Muscle of back (tissue), 13 donors: ENCODE measurements at places on chromosomes 12 and 14.

- DNase-seq: no peak
Measured at GRCh38 chr14:70005281-70005805, 126.1 kb downstream of the SMOC1 start.

DNA sequence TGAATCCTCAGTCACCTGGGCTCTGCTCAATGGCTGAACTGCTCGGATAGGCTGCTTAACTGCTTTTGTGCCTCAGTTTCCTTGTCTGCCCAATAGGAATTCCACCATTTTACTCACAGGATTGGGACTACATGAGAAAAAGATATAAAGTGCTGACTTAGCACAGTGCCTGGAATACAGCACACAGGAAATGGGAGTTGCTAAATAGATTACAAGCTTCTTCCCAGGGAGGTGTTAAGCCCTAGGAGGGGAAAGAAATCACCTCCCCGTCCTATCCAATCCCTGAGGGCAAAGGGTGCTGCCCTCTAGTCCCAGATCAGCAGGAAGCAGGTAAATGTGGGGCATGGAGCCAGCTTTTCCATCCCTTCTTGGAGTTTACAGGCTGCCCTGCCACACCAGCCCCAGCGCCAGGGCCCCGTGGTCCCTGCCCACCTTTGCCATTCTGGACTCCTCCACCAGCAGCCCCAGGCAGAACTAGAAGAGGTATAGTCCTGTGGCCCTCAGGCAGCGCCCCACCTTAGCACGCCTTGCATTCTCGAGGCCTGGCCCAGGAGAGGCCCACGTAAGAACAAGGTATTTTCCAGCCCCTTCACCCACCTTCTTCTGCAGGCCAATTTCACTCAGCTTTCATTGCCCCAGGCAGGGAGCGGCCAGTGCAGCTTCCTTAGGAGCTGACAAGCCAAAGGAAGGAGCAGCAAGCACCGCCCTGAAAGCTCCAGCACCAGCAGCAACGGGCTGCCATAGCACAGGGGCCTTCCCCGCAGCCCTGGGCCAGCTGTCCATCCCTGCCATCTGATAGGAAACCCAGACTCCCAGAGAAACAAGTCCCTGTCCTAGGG lies 28.8 kb upstream of the RPLP0 start:
- no peak for DNase-seq

DNA sequence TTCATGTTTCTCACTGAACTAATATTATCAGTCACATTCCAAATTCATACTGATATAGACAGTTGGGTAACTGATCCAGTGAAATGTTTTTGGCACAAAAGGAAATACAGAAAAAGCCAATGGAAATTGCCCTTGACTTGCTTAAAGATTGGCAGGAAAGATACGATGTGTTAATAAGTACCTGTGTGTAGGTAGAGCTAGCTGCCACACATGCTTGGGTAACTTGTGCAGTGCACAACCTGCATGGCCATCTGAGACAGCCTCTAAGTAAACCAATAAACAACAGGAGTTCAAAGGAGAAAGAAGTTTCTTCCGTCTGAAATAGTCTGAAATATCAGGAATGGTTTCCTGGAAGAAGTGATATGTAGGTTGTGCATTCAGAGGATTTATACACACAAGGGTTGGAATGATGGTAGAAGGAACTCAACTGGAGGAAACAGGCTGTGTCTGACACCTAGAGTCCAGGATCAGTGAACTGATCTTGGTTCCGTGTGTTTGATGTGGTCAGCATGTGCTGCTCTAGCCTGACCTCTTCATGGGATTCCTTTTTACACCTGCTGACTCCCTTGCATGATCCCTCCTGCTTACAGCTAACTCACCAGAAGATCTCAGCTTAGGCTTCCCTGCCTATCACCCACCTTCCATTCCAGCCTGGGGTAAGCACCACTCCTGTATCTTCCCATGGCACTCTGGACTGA lies 81.4 kb upstream of the KRR1 start:
- no peak for DNase-seq

DNA sequence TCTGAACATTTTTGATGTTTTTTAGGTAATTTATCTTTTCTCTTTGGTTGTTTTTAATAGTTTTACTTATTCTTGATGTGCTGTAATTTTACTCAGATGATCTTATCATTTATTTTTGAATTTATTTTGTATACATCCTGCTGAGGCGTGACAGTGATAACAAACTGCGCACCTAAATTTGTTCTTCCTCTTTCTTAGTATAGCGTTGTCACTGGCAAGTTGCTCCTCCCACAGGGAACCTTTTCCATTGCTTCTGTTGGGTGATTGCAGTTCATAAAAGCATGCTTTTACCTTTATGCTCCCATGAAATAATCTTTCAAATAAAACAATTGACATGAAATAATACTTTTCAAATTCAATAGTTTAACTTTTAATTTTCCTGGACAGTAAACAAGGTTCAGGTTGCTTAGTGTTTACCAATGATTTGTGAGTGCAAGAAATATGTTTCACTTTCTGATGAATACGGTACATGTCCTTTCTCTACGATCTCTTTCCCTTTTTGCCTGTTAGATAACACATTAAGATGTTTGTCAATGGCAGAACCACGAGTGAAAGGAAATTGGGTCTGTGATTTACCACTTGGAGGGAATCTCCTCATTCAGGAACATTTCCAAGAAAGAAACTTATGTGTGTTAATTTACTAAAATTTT lies 223.3 kb downstream of the CCDC91 start:
- DNase-seq: no peak

DNA sequence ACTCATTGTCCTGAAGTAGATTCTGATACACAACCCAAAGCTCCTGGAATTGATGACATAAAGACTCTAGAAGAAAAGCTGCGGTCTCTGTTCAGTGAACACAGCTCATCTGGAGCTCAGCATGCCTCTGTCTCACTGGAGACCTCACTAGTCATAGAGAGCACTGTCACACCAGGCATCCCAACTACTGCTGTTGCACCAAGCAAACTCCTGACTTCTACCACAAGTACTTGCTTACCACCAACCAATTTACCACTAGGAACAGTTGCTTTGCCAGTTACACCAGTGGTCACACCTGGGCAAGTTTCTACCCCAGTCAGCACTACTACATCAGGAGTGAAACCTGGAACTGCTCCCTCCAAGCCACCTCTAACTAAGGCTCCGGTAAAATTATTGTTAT lies 63.8 kb downstream of the RAD52 start:
- DNase-seq: no peak
